ENCODE measurements at places on chromosomes 3 and 15.

GRCh38 chr3:48607519-48607918, 1.9 kb downstream of the UQCRC1 start:
- no peak for DNase-seq

DNA sequence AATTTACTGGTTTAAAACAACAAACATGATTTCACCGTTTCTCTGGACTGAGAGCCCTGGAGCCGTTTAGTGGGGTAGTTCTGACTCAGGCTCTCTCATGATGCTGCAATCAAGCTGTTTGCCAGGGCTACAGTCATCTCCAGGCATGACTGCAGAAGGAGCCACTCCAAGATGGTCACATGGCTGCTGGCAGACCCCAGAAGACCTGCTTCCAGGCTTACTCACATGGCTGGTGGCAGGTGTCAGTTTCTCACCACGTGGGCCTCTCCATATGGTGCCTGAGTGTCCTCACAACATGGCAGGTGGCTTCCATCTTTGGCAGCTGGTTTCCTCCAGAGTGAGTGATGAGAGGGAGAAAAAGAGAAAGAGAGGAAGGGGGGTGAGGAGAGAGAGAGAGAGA, 378.3 kb upstream of the RGMA start:
- DNase-seq, result no peak

DNA sequence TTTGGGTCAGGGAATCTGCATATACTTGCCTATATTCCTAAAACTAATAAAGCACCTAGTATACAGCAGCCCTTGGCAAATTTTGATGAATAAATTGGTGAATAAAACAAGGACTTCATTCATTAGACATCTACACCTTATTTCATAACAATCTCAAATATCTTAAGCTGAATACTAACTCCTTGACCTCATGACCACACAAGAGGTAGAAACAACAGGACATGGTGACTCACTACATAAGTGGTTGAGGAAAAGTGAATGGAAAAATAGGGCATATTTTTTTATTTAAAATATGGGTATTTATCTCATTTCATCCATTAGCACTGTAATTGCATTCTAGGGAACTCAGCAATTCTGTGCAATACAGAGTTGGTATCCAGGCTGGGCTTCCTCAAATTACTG, 7.8 kb upstream of the STAC start:
- no peak for DNase-seq

DNA sequence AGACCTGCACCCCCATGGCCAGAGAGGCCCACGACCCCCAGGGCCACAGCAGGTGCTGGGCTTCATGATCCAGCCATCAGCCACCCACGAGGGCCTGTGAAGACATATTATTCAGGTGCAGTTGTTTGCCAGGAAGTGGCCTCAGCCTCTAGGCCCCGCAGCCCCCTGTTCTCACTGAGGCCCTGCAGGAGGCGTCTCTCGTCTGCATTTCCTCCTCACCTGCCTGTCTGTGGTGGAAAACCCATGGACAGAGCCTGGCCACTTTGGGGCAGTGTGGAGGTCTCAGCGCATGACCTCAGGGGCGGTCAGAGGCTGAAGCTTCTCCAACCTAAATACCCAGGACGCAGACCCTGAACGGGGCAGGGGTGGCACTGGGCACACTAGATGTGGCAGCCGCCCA, 18.6 kb downstream of the UROC1 start:
- no peak for DNase-seq

DNA sequence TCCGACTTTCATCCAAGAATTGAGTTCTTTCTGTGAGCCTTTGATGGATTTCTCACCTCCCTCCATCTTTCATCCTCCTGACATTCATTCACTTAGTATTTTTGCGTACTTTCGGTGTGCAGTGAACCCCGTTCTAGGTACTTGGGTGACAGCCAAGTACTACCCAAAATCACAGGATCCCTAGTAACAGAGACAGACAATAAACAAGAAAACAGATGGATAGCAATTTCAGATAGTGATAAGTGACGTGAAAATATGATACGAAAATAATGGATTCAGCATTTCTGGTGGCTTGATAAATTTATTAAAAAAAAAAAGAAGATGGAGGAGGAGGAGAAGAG, 264 bp upstream of the CMTM6 start:
- no peak for DNase-seq

DNA sequence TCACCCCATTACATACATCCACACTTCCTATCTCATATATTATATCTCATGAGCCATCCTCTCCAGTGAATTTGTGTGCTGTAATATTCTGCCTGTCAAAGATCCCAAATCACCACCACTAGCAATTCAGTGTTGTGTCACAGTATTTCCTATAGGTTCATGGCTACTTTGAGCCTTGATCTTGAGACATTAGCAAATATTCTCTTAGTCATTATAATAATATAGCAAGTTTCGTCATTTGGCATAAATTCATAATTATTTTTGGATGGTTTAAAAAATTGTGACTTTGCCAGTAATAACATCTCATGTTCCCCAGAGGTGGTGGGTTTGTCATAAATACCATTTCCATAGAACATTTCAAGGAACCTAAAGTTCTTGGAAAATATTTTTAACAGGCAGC, 47.7 kb downstream of the CMSS1 start:
- no peak for DNase-seq

- DNase-seq, result no peak
Measured at GRCh38 chr3:33061782-33062181, 35.2 kb downstream of the GLB1 start.

GRCh38 chr3:26081166-26081565, 291.3 kb downstream of the OXSM start:
- no peak for DNase-seq

All from NCI-H1436 treated with DMSO at 0.1 percent for 48 hours (cell line).